Esophagus squamous epithelium (tissue), 5 donors: ENCODE measurements at places on chromosomes 4 and X.

GRCh38 chr4:27234306-27234899 lies 373.8 kb downstream of the STIM2 start:
- no peak for DNase-seq

DNA sequence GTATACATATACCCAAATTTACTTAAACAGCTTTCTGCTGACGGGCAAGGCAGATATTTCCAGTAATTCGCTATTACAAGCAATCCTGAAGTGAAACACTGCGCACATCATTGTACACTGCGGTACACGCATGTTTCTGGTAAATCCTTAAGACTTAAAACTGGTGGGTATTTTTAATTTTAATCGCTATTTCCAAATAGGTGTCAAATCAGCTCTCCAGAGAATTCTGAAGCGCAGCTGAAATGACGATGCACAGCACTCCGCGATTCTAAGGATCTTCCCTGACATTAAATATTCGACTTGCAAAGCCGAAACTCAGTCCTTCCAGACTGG lies 361 bp downstream of the TMEM128 start:
- DNase-seq: no peak

DNA sequence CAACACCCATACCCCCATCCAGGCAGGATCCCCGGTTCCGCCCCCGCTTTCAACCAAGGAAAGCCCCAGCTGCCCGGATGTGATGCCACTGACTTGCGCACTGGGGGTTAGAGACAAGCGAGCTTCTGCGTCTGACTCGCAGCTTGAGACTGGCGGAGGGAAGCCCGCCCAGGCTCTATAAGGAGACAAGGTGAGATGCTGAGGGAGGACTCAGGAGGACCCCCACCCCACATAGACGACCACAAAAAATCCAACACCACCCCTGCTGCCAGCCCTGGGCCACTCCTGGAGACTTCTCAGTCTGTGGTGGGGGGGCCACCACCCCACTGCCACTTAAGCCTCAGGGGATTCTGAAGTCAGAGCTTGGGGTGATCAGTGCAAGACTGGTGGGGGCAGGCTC lies at the start of gene MAGEA4:
Gene MAGEA4, plus strand, starts transcription at position 110 of the 400 bp plus-strand sequence. CDS start 10,776 bp downstream, outside the sequence.
- no peak for DNase-seq

- DNase-seq: no peak
Measured at GRCh38 chr4:66585767-66586166, 915.5 kb upstream of the EPHA5 start.

DNA sequence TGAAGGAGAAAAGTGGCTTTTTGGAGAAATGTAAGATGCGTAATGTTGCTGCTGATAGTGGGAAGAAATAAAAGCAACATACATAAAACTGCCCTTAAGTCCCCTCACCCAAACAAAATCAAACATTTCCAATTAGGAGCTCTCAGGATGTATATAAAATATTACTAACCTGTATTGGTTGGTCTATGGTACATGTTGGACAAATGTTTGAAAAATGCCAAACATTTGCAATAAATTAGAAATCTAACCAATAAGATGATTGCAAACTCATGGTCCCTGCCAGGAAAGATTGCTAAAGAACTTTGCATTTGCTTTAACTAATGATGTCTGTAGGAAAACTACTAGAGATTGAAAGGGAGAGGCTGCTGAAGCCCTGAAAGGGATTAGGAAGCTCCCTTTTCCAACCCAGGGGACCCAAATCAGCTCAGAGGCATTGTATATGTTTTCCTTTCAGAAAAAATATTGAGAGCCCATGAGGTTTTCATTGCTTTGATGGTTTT lies 1.8 kb downstream of the SFRP2 start:
- DNase-seq: no peak
